ENCODE measurements at places on chromosomes 16 and 17.

DNA sequence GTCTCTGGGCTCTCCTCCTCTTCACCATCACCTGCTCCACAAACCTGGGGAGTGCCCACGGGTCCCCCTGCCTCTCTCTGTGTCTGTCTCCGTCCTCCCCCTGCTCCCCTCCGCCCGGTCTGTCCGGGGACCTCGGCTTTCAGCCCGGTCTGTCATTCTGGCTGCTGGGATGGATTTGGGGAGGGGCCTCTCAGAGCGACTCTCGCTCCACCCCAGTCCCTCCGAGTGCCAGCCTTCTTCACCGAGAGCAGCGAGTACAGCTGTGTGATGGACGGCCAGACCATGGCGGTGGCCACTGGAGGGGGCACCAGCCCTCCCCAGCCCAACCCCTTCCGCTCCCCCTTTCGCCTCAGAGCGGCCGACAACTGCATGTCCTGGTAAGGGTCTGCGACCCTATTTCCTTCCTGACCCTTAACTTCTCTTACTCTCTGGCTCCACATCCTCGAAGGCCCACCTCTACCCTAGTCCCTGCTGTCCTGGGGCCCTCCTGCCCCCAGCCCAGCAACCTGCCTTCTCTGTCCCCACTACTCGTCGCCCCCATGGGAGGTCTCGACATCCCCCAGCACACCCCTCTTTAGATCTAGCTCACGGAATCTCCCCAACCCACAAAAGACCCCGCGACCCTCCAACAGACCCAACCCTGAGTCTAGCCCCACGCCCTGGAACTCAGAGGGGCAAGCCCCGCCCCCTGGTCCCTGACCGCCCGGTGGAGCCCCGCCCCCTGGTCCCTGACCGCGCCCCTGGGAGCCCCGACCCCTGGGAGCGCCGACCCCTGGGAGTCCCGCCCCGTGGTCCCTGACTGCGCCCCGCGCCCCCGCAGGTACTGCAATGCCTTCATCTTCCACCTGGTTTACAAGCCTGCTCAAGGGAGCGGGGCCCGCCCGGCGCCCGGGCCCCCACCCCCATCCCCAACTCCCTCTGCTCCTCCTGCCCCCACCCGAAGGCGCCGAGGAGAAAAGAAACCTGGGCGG, 5.6 kb upstream of the CXCL16 start:
- DNase-seq: no peak

- no peak for DNase-seq
Observed at GRCh38 chr16:64159976-64160375, 961.9 kb downstream of the CDH11 start.

- no peak for DNase-seq
Observed at GRCh38 chr17:31534223-31534888, 142.9 kb downstream of the RAB11FIP4 start.

DNA sequence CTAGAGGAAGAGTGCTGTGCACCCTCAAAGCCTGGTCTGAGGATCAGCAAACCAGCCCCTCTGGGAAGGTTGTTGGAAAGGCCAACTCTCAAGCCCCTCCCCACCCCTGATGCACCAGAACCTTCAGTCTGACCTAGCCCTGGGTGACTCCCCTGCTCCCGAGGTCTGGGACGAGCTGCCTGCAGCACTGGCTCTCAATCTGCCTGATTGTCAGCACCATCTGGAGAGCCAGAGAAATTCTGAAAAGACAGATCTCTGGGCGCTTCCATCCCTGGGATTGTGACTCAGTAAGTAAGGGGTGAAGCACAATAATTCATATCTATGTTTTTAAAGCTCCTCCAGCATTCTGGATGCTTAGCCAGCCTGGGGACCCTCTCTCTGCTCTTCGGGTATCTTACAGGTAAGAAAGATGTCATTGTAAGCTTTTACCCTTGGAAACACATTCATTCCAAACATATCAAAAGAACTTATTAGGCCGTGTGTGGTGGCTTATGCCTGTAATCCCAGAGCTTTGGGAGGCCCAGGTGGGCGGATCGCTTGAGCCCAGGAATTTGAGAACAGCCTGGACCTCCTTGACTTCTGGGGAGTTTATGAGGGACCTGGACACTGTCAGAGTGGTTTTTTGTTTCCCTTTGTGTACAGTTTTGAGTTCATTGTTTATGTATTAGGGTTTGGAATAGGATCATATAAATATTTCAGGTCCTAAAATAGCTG, 147.5 kb downstream of the KCNJ12 start:
- DNase-seq: no peak

DNA sequence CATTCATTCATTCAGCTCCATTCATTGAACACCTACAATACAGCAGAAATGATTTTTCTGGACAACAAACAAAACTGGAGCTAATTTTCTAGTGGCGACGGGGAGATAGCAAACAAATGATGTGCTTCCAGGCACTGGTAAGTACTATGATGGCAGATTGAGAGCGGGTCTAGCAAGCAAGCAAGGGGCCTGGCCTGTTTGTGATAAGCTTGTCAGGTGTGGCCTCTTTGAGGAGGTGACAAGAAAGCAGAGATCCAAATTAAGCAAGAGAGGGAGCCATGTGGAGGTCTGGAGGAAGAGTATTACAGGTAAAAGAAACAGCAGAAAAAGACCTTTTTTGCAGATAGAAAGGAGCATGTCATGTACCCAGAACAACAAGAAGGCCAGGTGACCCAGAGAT, 216.1 kb upstream of the CPHXL start:
- DNase-seq: no peak

GRCh38 chr16:88489163-88489741, 36.2 kb downstream of the ZFPM1 start:
- no peak for DNase-seq

GRCh38 chr17:50359005-50359699, 13.2 kb downstream of the XYLT2 start:
- DNase-seq: no peak

- peak; percentile 69 for DNase-seq
Observed at GRCh38 chr17:30950669-30951399, 20.0 kb upstream of the RNF135 start.

DNA sequence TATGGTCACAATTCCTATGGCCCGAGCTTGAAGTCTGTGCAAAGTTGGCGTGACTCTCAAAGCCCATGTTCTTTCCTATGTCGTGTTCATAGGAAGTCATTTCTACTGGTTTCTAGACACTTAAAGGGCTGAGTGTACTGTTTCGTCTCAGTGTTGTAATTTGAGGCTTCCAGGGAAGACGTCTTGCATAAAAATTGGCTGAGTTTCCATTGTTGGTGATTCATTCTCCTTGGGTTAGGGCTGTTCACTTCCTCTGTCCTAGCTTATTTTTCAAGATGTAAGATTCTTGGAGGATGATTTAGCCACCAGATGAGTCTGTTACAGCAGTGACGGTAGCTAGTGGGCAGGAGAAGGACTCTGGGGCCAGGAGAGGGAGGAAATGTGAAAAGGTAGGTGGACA, 43.1 kb downstream of the PIK3R5 start:
- no peak for DNase-seq

- DNase-seq: no peak
Observed at GRCh38 chr16:82979406-82980111, 352.8 kb downstream of the CDH13 start.

DNA sequence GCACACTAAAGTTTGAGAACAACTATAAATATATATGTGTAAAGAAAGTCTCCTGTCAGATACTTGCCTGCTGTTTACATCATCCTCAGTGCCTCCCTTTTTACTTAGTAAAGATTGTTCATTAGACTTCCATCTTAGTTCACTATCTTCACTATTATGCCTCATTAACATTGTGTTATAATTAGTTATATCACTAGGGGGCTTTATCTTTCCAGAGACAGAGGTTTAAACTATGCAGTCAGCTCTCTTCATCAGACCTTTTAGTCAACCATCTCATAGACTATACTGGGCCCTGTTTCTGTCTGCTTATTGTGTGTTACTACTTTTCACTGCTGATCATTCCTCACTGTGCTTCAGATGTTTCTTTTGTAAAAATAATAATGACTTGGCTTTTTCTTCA, 630.8 kb upstream of the KIF2B start:
- no peak for DNase-seq

GRCh38 chr17:8503368-8503767, 67.7 kb downstream of the NDEL1 start:
- DNase-seq: peak; percentile 74

DNA sequence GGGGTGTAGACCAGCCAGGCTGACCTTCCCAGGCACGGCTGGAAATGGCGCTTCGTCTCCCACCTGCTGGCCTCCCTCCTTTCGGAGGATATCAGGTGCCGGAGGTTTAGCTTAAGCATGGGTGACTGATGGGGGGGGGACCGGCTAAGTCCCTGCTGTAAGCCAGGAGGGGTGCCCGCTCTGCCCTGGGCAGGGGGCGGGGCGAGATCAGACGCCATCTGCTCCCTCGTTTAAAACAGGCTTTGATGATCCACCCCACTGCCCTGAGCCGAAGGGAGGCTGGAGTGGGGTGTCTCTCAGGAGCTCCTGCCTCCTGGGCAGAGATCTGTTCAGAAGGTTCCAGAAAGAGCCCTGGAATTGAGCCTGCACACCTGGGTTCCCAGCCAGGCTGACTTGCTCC, 26.0 kb downstream of the C16orf74 start:
- no peak for DNase-seq

DNA sequence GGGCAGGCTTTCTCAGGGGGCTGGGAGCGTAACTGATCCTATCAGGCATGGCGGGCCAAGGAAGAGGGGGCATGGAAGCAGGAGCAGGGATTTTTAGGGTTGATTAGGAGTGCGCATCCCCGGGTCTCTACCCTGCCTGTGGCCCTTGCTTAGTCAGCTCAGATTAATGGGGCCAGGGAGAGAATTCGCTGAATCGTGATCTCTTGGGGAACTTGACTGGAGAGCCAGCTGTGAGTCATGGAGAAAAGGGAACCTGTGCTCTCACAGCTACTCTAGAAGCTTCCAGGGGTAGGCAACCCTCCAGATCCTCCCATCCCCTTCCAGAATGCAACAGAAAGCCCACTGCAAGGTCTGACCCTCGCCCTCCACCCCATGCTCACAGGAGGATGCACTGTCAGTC, 3.6 kb downstream of the FOXN1 start:
- no peak for DNase-seq

DNA sequence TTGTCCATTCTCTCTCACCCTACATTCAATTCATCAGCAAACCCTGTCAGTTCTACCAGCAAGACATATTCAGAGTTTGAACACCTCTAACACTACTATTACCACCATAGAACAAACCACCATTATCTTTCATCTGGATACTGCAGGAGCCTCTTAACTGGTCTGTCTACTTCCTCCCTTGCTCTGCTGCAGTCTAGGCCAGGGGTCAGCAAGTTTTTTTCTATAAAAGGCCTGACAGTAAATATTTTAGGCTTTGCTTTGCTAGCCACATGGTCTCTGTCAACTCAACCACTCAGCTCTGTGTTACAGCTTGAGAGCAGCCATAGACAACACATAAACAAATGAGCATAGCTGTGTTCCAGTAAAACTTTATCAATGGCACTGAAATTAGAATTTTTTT, 13.8 kb downstream of the KCTD19 start:
- DNase-seq: no peak

DNA sequence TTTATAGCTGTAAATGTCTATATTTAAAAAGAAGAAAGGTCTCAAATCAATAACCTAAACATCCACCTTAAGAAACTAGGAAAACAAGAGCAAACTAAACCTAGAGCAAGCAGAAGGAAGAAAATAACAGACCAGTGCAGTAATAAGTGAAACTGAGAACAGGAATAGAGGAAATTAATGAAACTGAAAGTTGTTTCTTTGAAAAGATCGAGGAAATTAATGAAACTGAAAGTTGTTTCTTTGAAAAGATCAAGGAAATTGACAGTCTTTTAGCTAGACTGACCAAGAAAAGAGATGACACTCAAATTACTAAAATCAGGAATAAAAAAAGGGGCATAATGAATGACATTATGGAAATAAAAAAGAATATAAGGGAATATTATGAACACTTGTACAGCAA, 46.4 kb downstream of the SLFN5 start:
- no peak for DNase-seq

DNA sequence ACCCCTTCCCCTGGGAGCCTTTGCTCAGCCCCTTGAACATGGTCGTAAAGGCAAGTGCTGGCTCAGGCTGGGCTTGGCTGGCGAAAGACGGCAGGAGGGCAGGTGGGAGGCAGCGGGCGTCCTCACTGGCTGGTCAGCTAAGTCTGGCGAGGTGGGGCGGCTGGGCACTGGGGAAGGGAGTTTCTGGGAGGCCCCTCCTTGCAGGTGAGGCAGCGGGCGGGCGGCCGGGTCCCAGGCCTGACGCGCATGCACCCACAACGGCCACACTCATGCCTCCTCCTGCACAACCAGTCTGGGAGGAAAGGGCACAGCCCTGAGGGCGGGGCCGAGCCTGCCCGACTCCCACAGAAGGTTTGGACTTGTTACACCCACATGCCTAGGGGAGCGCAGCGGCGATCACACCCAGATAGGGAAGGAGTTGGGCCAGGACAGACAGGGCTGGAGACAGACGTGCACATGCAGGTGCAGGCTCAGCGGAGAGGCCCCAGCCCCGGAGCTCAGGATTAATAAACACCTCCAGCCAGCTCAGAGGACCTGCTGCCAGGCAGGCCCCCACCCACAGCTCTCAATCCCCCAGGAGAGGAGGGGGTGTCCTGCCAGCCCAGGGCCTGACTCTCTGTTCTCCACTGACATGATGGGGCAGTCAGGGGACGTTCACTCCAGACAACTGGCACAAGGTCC, at the start of gene EVPL:
Gene EVPL (minus strand): TSS at position 148 of the 681 bp plus-strand sequence. CDS start 108 bp downstream, at position 40.
- DNase-seq: no peak

DNA sequence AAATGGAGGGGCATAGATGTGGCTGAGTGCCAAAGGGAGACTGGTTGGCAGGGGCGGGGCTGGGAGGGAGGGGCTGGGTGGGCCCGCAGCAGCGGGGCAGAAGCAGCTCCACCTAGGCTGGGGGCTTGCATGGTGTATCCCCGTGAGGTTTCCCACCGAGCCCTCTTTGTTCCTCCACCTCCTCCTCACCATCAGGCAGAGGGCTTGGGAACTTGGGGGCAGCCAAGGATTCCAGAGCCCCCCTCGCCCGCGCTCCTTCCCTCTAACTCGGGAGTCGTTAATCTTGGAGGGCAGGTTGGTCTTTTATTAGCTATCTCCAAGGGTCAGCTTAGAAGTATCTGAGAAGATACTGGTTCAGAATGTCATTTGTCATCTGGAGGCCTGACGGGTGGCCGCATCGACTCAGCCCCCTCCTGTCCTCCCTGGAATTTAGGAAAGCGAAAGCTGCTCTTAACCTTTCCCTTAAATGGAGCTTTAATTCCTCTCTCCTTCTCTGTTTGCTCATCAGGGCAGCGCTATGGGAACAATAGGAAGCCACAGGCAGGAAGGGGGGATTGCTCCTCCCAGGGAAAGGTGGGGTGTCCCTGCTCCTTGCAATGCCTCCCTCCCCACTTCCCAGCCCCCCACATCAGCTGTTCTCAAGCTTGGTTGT, 274.3 kb upstream of the XYLT1 start:
- DNase-seq: no peak

DNA sequence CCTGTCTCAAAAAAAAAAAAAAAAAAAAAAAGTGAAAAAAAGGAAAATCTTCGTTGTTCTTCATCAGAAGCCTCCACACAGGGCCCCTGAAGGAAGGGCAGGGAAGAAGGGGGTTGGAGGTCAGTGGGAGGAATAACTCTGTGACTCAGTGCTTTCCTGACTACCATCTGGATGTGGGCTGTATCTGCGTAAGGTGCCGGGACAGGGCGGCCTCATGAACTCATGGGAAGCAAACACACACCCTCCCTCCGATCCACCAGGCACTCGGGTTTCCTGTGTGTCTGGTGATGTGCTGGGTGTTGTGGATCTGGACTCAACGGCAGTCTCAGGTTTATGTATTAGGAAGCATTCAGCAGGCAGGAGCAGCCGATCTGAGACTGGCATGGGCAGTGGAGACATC, 691.6 kb downstream of the WWOX start:
- DNase-seq: no peak

Data from femur (tissue), 1 donor.